ENCODE measurements at places on chromosomes 2 and 18.

- no peak for DNase-seq
These were observed 3.7 kb upstream of the ATG16L1 start for GRCh38 chr2:233247744-233248143.

GRCh38 chr2:191402966-191403565 lies 157.9 kb downstream of the MYO1B start:
- no peak for DNase-seq

GRCh38 chr2:200430017-200430416 lies 79.9 kb downstream of the KCTD18 start:
- no peak for DNase-seq

GRCh38 chr2:143579456-143579855 lies 450.2 kb downstream of the ARHGAP15 start:
- no peak for DNase-seq

- no peak for DNase-seq
These were observed 4.2 kb downstream of the ZAP70 start for GRCh38 chr2:97717613-97717995.

Data from retina (tissue), 1 donor.